ENCODE measurements at places on chromosomes 13 and 19.

GRCh38 chr13:49622174-49622946 lies 5.9 kb upstream of the ARL11 start:
- no peak for DNase-seq

GRCh38 chr13:25157681-25158080 lies 14.4 kb downstream of the AMER2 start:
- DNase-seq = no peak

DNA sequence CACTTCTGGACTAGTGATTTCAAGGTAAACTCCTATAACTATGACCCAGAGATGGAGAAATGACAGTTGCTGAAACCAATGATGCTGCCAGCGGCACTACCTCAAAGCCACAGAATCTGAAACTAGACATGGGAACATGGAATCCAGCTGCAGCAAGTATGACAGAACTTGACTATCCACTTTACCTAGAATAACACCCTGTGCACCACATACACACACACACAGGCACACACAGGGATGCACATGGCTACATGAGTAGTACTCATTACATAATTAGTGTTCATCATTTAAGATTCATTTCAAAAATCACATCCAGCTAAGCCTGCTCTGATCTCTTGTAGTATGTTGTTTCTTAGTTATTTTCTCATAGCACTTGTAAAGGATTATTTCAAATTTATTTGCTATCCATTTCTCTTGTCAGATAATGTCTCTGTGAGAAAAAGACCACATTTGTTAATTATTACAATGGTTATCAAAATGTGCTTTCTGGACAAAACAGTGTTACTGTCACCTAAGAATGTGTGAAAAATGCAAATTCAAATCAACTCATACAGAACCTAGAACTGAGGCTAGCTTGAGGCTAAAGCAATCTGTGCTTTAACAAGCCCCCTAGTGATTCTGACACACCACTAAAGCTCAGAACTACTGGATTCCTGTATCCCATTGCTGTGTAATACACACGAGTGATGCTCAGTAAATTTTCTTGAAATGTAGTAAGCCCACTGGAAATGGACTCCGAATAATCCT lies 59.4 kb downstream of the WTIP start:
- DNase-seq = no peak

- DNase-seq = no peak
These were observed 24.3 kb downstream of the AMER2 start for GRCh38 chr13:25147638-25148401.

DNA sequence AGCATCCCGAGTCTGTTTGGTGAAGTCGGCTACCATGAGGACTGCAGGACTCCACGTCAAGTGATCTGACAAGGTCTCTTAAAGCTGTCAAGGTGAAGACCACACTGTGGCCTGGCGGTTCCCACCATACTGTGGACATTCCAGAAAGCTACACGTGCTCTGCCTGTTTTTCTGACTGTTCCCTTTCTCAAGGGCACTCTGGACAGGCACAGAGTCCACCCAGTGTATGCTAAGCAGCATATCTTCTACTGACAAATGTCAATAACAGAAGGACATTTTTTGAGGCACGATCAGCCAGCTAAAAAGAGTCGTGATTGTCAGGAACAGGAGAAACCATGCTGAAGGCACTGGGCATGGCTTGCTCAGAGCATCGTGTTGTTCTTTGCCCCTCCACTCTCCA lies 12.8 kb upstream of the WASF3 start:
- no peak for DNase-seq

- no peak for DNase-seq
These were observed 715.7 kb downstream of the DIAPH3 start for GRCh38 chr13:59447846-59448620.

DNA sequence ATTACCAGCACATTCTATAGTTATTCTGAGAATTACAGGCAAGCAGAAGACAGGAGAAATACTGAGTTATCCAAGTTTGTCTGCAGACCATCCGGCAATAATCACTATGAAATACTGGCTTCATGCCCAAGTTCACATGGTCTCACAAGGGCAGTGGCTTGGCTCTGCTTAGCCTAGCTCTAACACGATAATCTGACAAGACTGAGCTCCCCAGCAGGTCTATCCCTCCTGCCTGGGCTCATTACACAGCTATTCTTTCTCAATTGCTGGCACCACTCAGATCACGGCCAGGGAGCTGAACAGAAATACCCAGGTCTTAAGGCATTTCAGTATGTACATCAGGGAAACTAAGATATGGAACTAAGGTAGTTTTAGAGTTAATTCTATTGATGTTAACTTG lies 361.6 kb upstream of the PCDH20 start:
- no peak for DNase-seq

DNA sequence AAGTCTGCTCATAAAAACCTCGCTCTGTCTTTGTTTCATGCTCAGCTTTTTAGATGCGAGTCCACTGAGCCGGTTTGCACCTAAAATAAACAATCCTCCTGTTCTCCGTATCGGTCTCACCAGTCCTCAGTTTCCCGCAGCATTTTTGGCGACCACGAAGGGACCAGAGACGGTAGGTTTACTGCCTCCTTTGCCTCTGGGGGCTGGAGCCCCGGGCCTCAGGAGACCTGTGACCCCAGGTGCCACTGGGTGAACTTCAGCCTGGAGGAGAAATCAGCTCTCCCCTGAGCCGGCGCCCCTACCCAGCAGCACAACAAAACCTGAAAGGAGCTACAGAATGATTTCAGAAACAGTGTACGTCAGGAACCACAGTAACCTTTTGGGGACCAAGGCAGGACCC lies 8.1 kb downstream of the SIGLEC11 start:
- no peak for DNase-seq

Measured in NCI-H2107 (cell line).